ENCODE measurements at places on chromosomes 5 and 9.

DNA sequence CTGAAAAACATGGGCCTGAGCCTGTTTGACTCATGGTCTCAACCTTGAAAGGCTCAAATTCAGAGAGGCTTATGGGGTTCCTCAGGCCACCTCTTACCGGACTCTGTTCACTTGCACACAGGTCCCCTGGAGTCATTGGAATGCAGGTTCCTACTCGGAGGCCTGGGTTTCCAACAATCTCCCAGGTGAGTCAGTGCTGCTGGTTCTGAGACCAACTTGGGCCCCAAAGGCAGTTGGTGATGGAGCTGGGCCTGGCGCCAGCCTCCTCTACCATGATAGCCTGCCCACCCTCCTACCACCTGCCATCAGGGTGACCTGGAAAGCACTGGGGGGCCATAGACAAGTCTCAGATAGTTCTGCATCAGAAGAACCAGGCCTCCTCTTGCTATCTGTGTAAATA lies 188.4 kb downstream of the RGS3 start:
- no peak for DNase-seq

DNA sequence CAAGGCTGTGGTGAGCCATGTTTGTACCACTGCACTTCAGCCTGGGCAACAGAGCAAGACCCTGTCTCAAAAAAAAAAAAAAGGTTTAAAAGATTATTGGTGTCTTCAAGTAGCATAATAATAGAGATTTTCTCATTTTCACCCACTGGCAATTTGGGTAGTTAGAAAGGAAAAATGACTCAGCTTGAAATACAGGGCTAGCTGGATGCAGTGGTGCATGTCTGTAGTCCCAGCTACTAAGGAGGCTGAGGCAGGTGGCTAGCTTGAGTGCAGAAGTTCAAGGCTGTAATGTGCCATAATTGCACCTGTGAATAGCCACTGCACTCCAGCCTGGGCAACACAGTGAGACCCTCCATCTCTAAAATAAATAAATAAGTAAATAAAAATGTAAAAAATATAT lies 111.1 kb downstream of the ARRDC3 start:
- DNase-seq: no peak

DNA sequence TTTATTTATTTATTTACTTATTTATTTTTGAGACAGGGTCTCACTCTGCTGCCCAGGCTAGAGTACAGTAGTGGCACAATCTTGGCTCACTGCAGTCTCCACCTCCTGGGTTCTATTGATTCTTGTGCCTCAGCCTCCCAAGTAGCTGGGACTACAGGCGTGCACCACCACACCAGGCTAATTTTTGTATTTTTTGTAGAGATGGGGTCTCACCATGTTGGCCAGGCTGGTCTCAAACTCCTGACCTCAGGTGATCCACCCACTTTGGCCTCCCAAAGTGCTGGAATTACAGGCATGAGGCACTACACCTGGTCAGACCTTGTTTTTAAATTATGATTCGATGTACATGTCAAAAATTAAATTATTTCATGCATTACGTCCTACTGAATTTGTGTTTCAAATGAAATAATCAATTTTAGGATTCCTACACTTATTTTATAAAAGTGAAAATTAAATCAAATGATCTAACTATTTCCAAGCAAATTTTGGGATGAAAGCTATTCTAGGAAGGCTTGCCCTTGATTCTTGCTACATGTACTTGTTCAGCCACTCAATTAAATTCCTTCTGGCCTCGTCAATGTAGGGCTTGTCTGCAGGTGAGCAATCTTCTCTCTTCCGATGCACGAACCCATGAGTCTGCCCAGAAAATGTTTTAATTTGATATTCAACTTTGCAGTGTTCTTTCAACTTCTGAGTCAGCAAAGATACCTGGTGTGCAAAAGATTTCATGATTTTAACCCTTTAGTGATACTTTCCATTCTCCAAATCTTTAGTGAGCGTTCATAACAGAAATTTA lies 27.6 kb downstream of the CMBL start:
- no peak for DNase-seq

GRCh38 chr9:109579191-109579948 lies 81.3 kb upstream of the PTPN3 start:
- DNase-seq: no peak

- DNase-seq: no peak
These were observed 20.3 kb downstream of the KIF2A start for GRCh38 chr5:62326302-62326701.

DNA sequence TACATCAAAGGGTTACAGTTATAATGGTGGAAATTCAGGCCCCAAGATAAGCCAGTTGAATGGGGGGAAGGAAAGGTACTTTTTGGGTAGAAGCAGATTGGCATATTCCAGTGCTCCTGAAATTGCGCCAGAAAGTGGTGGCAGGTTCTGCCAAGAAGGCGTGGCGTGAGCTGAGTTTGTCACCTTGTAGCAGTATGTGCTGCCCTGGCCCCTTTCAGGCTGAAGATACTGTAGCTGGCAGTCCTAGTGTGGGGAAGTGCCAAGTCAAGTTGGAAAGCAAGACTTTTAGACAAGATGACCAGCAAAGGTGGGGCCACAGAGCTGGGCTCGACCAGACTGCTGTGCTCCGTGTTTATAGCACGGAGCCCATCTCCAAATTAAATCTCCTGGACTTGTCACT lies 133.6 kb upstream of the GLRA1 start:
- DNase-seq: no peak

GRCh38 chr5:94745786-94746730 lies 127.6 kb downstream of the SLF1 start:
- DNase-seq: no peak

- no peak for DNase-seq
These were observed 174.0 kb upstream of the IL12B start for GRCh38 chr5:159504106-159504856.

GRCh38 chr9:99345942-99346341 lies 123.9 kb downstream of the SEC61B start:
- DNase-seq: no peak

GRCh38 chr5:153459051-153459743 lies 31.3 kb upstream of the GRIA1 start:
- no peak for DNase-seq

Measured in liver (tissue), 10 donors.